Mesothelial cell of epicardium (in vitro differentiated cells): ENCODE measurements at places on chromosomes 2 and 18.

- DNase-seq, result no peak
- no peaks in the 10 kb centered on the region for H3K27me3 ChIP-seq
- H3K4me1 ChIP-seq, result peaks cover 13% of the 10 kb centered on the region
- H3K27ac ChIP-seq, result no peak overlapping the region
- H3K36me3 ChIP-seq, result no peaks in the 10 kb centered on the region
Observed at GRCh38 chr2:188808947-188809355, 165.2 kb upstream of the COL3A1 start.

GRCh38 chr2:202164411-202164810 is 74.0 kb downstream of the SUMO1 start:
- DNase-seq, result no peak
- H3K4me3 ChIP-seq, result no peak overlapping the region
- H3K27me3 ChIP-seq, result no peaks in the 10 kb centered on the region

- DNase-seq, result no peak
- H3K4me3 ChIP-seq, result no peak overlapping the region
- peaks cover 2% of the 10 kb centered on the region for H3K27me3 ChIP-seq
- no peaks in the 10 kb centered on the region for H3K4me1 ChIP-seq
- H3K27ac ChIP-seq, result no peak overlapping the region
Observed at GRCh38 chr2:21821672-21822227, 698.0 kb downstream of the TDRD15 start.

DNA sequence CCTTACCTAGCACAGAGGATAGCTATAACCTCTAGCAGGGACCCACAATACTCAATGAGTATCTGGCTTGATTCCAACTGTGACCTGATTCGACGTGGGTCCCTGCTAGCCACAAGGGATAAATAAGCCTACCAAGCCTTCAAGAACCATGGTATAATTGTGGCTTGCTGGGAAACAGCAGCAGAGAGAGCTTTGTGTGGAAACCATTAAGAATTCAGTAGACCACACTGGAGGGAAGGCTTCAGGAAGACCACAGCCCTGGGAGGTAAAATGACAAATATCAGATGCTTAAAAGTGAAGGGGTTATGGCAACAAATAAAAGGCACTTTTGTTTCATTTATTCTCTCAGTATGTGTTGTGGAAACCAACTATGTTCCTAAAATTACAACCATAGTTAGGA is 82.6 kb upstream of the WIPF1 start:
- no peak for DNase-seq
- no peak overlapping the region for H3K27ac ChIP-seq
- H3K4me3 ChIP-seq, result no peak overlapping the region
- no peaks in the 10 kb centered on the region for H3K36me3 ChIP-seq

- peaks cover 14% of the 10 kb centered on the region for H3K36me3 ChIP-seq
- no peak overlapping the region for H3K4me3 ChIP-seq
- H3K4me1 ChIP-seq, result peaks cover 16% of the 10 kb centered on the region
- no peaks in the 10 kb centered on the region for H3K27me3 ChIP-seq
- no peak overlapping the region for H3K27ac ChIP-seq
- DNase-seq, result no peak
Observed at GRCh38 chr2:25301453-25302352, 40.0 kb downstream of the DNMT3A start.

- no peak overlapping the region for H3K4me3 ChIP-seq
- H3K27me3 ChIP-seq, result no peaks in the 10 kb centered on the region
- no peak for DNase-seq
- peaks cover 2% of the 10 kb centered on the region for H3K4me1 ChIP-seq
Observed at GRCh38 chr18:36813824-36814223, 15.0 kb downstream of the TPGS2 start.

- H3K4me1 ChIP-seq, result no peaks in the 10 kb centered on the region
- DNase-seq, result no peak
- peaks cover 3% of the 10 kb centered on the region for H3K36me3 ChIP-seq
- H3K27ac ChIP-seq, result no peak overlapping the region
- H3K4me3 ChIP-seq, result no peak overlapping the region
Observed at GRCh38 chr2:159946326-159946999, 116.0 kb downstream of the PLA2R1 start.

DNA sequence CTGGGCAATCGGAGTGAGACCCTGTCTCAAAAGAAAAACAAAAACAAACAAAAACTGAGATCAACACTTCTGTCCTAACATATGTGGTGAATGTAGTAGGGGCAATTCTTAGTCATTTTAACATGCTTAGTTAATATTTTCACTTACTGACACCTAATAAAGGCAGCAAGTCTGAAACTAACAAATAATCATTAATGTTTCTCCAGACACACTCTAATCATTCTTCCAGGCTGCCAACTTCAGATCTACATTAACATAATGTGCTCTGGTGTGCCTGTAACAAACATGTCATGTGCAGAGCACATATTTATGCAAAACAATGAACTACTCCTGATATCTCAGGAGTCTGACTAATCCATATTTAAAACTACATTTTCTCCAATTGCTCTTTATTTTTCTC is 6.0 kb downstream of the KRCC1 start:
- no peak for DNase-seq
- H3K27ac ChIP-seq, result no peak overlapping the region
- H3K4me1 ChIP-seq, result peaks cover 18% of the 10 kb centered on the region
- no peak overlapping the region for H3K4me3 ChIP-seq
- no peaks in the 10 kb centered on the region for H3K27me3 ChIP-seq

DNA sequence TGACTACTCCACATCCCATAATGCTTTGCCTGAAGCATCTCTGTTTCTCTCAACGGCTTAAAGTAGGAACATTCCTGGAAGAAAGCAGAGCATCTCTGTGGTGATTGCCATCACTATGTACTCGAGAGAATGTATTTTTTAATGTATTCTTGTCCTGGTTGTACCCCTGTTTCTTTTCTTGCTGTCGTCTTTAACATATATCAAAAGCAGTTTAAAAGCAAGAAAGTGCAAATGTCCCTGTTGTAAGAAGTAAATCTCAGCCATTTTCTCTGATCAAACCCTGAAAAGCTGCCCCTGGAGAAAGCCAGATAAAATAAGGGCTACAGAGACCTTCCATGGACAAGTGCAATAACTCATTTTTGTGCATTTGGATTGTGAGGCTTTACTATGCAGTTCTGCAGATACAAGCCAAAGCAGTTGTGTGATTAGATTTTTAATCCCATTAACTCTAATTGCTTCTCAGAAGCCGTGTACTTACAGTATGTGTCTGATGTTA is 70.8 kb downstream of the XIRP2 start:
- no peaks in the 10 kb centered on the region for H3K4me1 ChIP-seq
- DNase-seq, result no peak
- no peak overlapping the region for H3K4me3 ChIP-seq
- no peaks in the 10 kb centered on the region for H3K27me3 ChIP-seq

DNA sequence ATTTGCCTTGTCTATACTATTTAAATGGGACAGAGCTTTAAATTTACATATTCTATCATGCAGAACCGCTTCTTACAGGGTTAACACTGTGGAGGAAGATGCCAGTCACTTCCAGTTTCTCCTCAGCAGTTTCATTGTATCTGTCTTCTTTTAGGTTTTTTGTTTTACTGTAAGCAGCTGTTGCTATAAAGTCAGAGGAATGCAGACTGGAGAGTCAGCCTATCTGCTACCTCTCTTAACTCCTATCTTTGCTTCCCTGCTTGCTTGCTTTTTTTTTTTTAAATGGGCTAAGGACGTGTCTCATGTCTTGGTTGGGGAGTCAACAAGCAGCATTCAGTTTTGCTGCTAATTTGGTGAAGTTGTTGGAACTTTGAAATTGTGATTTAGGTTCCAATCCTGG is 8.9 kb downstream of the EPC2 start:
- no peaks in the 10 kb centered on the region for H3K36me3 ChIP-seq
- peaks cover 45% of the 10 kb centered on the region for H3K4me1 ChIP-seq
- H3K27me3 ChIP-seq, result no peaks in the 10 kb centered on the region
- DNase-seq, result no peak
- H3K4me3 ChIP-seq, result no peak overlapping the region
- H3K27ac ChIP-seq, result peak overlapping the region; percentile 50

- H3K27me3 ChIP-seq, result peaks cover 2% of the 10 kb centered on the region
- no peak for DNase-seq
- no peak overlapping the region for H3K27ac ChIP-seq
- no peak overlapping the region for H3K4me3 ChIP-seq
- no peaks in the 10 kb centered on the region for H3K4me1 ChIP-seq
Observed at GRCh38 chr2:88903749-88904353, 212.4 kb downstream of the RPIA start.

DNA sequence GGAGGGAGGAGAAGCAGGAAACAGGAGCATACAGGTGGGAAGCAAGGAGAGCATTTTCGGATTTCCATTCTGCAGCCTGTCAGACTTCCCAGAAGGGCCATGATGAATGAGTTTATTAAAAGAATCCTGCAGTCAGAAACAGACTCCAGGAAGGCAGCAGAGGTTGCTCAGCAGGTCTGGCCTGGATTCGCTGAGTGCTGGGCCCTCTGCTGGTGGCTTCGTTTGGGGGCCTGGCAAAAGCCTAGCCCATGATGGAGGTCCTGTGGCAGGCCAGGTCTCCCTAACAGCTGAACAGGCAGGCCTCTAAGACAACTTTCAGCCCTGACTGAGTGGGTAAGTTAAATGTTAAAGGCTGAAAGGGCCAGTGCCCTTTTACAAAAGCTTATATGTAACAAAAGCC is 108.2 kb upstream of the CAPN13 start:
- no peak overlapping the region for H3K4me3 ChIP-seq
- peaks cover 27% of the 10 kb centered on the region for H3K27me3 ChIP-seq
- no peaks in the 10 kb centered on the region for H3K36me3 ChIP-seq
- H3K27ac ChIP-seq, result no peak overlapping the region
- DNase-seq, result no peak

GRCh38 chr2:202508686-202509085 is 126.1 kb upstream of the FAM117B start:
- peaks cover 20% of the 10 kb centered on the region for H3K36me3 ChIP-seq
- no peak for DNase-seq
- H3K27ac ChIP-seq, result peak overlapping the region; percentile 3
- H3K4me3 ChIP-seq, result no peak overlapping the region
- H3K27me3 ChIP-seq, result no peaks in the 10 kb centered on the region

DNA sequence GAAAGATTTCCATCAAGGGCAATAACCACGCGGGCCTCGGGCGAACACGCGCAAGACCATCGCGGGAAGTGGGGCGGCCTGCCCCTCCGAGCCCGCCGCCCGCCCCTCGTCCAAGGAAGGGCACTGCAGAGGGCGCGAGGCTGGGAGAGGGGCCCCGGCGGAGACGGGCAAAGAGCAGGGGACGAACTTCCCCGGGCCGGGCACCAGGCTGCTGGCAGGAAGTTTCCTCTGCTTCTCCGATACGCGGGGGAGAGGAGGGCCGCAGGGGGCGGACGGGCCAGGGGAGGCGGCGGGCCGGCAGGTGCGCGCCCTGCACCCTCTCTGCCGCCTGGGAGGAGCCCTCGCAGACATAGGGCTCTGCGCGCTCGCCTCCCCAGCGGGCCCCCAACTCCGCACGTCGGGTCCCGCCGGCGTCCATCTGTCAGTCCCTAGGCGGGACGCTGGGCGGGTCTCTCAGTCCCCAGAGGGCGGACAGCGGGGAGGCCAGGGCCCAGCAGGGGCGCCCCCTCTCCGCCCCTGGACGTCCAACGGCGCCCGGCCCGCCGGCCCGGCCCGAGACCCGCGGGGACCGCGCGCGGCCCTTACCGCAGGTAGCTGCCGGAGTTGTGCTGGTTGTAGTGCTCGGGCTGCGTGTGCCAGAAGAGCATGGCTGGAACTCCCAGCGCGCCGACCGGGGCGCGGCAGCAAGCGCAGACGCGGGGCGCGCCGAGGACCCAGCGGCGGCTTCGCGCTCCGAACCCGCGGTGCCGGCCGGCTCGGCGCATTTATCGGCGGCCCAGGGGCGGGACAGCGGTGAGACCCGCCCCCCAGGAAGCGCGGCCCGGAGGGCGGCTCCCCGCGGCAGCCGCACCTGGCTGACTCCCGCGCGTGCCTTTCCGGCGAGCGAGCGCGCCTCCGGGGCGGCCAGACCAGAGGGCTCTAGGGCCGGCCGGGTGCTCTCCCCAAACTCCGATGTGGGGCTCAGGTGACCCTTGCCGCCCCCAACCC is at the start of gene TFCP2L1:
TFCP2L1 (minus strand) TSS at position 740 of the 987 bp plus-strand sequence; CDS start at position 647, 93 bp downstream.
- no peaks in the 10 kb centered on the region for H3K36me3 ChIP-seq
- H3K27me3 ChIP-seq, result peaks cover 66% of the 10 kb centered on the region
- peak; percentile 50 for DNase-seq
- peak within 1 kb of the TSS; percentile 67 for H3K4me3 ChIP-seq

GRCh38 chr2:181613241-181613640 is 43.7 kb downstream of the CERKL start:
- H3K4me3 ChIP-seq, result no peak overlapping the region
- no peaks in the 10 kb centered on the region for H3K4me1 ChIP-seq
- no peaks in the 10 kb centered on the region for H3K36me3 ChIP-seq
- no peak for DNase-seq

DNA sequence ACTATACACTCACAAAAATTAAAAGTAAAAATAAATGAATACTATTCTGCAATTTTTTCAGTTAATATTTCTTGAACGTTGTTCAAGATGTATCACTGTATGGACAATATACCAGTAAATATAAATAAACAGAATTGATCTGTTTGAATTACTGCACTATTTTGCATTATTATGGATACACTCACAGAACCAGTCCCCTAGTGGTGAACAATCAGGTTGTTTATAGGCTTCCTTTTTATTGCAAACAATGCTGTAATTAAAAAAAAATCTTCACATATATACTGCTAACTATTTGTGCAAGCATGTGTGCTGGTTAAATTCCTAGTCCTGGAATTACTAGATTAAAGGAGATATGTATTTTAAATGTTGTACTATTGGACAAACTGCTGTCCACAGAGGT is 306.0 kb downstream of the FBXO15 start:
- H3K4me3 ChIP-seq, result no peak overlapping the region
- no peak overlapping the region for H3K27ac ChIP-seq
- H3K36me3 ChIP-seq, result no peaks in the 10 kb centered on the region
- DNase-seq, result no peak

- no peaks in the 10 kb centered on the region for H3K4me1 ChIP-seq
- H3K27me3 ChIP-seq, result no peaks in the 10 kb centered on the region
- no peak overlapping the region for H3K4me3 ChIP-seq
- no peak overlapping the region for H3K27ac ChIP-seq
Observed at GRCh38 chr2:229768235-229768634, 53.9 kb upstream of the DNER start.

- H3K4me1 ChIP-seq, result peaks cover 28% of the 10 kb centered on the region
- no peaks in the 10 kb centered on the region for H3K36me3 ChIP-seq
- no peaks in the 10 kb centered on the region for H3K27me3 ChIP-seq
- no peak overlapping the region for H3K4me3 ChIP-seq
Observed at GRCh38 chr2:142100139-142100873, 30.5 kb downstream of the LRP1B start.

- no peak overlapping the region for H3K4me3 ChIP-seq
- no peaks in the 10 kb centered on the region for H3K27me3 ChIP-seq
- no peaks in the 10 kb centered on the region for H3K36me3 ChIP-seq
- H3K4me1 ChIP-seq, result no peaks in the 10 kb centered on the region
- no peak for DNase-seq
Observed at GRCh38 chr2:132943829-132944228, 273.8 kb upstream of the LYPD1 start.
